ENCODE measurements at places on chromosomes 5 and 9. TPM values are rescaled to one million over a fixed set of nuclear protein-coding genes. Genes with fewer than 3 reads are reported as not detected.

TMOD1 gene
- total RNA-seq: 0.41 TPM

C9orf153 gene
- total RNA-seq: 0.36 TPM

FAM151B gene
- total RNA-seq: 2.1 TPM

PAEP gene
- not detected for total RNA-seq

GABRA1 gene
- total RNA-seq: not detected

GRCh38 chr5:93257616-93258015 is 323.4 kb downstream of the NR2F1-AS1 start:
- DNase-seq: no peak

DNA sequence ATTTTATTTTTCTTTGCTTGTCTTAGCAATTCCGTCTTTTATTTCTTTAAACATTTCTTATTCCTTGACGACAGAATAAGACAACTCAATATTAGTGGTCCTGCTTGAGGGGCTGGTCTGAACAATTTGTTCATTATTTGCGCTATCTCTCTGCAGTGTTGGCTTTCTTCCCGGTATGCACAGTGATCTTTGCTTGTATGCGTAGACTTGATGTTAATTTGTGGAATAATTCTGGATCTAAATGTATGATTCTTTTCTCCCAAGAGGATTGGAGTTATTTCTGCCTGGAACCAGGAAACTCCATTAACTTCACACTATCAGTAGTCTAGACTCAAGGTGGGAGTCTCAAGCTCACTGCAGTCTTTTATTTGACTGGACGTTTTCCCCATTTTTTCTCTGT is 80.4 kb downstream of the KDM4C start:
- DNase-seq: no peak

DNA sequence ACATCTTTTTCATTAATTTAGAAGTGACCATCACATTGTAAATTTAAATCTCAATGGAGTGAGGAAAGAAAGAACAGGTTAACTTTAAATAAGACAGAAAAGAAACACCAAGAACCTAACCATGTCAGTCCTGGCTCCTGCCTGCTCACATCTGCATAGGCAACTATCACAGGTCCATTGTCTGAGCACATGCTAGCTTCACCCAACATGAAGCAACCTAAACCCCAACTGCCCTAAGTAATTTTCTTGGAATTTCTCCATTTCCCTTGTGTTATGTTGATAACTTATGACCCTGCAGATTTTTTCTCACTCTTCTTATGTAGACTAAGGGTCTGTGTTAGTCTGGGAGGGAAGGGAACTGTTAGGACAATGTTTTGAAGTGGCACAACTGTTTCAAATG is 2205.8 kb upstream of the ACO1 start:
- no peak for DNase-seq

DNA sequence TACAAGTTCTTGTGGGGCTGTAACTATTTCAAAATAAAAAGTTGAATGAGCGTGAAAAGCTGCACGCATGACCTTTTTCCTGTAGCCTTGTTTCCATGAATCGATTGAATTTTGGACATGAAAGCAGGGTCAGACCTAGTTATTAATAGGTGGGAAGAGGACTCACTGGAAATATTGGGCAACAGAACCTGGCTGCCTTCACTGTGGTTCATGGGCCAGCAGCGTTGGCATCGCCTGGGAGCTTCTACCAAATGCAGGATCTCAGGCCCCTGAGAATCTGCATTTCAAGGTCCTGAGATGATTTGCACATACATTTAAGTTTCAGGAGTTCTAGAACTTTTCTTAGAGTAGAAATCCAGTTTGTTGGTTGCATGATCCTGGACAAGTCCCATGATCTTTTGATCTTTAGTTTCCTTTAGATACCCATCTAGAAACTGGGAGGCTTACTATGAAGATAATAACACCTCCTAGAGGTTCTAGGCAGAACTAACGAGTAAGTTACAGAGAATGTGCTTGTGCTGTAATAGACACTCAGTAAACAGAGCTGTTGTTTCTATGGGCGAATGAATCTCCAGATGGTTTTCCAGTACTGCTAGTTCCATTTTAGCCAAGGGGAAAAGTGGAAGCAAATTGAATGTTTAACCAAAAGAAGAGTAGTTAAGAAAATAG is 12.4 kb downstream of the ANKRD33B start:
- no peak for DNase-seq

DNA sequence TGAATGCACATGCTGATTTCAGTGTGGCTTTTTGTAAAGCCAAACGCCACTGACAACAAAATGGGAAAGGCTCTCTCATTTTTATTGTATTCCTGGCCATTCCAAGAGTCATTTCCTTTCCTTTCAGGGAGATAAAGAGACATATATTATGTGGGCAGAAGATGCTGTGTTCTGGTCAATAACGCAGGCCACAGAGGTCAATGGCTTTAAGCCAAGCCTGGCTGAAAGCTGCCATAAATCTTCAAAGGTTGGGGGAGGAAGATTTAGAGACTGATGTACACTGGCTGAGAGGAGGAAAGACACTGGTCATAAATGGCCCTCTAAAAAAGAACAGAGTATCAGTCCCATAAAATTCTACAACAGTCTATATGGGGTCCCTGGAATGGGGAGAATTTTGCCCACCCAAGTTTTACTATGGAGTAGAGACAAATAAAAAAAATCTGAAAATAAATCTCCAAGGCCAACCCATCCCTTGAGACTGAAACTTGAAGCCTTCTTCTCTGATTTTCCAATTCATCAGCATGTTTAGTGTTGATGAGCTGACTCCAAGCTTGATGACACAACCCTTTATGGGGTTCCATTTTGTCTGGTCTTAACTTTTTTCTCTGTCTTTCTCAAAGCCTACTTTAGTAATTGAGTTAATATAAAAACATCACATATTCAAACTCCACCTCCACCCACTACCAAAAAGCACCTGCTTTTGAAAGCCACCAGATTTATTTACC is 152.1 kb upstream of the SLC24A2 start:
- DNase-seq: no peak

DNA sequence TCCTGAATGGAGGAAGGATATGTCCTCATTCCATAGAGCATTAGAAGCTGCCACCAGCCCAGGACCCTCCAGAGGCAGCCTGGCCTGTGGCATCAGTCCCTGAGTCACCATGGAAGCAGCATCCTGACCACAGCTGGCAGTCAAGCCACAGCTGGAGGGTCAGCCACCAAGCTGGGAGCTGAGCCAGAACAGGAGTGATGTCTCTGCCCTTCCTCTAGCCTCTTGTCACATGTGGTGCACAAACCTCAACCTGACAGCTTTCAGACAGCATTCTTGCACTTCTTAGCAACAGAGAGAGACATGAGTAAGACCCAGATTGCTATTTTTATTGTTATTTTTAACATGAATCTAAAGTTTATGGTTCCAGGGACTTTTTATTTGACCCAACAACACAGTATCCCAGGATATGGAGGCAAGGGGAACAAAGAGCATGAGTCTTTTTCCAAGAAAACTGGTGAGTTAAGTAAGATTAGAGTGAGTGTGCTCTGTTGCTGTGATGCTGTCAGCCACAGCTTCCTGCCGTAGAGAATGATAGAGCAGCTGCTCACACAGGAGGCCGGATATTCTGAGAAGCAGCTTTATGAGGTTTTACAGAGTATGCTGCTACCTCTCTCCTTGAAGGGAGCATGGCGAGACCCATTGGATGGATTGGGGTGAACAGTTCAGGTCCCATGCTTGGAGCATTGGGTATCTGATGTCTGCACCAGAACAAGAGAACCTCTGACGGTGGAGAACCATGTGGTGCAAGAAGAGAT is 13.0 kb upstream of the CYFIP2 start:
- DNase-seq: no peak

- DNase-seq: no peak
Observed at GRCh38 chr9:116325924-116326323, 172.3 kb downstream of the PAPPA start.

DNA sequence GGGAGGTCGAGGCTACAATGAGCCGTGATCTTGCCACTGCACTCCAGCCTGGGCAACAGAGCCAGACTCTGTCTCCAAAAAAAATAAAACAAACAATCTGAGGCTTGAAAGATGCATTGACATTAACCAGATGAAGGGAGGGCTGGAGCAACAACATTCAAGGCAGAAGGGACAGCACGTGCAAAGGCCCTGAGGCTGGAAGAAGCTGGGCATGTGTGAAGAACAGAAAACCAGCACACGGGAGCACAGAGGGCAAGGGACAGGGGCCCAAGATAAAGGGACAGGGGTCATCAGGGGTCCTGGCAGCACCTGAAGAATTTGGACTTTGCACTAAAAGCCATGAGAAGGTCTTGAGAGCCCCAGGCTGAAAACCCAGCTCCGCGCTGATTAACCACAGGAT is 3.3 kb downstream of the PTGES start:
- DNase-seq: no peak

DNA sequence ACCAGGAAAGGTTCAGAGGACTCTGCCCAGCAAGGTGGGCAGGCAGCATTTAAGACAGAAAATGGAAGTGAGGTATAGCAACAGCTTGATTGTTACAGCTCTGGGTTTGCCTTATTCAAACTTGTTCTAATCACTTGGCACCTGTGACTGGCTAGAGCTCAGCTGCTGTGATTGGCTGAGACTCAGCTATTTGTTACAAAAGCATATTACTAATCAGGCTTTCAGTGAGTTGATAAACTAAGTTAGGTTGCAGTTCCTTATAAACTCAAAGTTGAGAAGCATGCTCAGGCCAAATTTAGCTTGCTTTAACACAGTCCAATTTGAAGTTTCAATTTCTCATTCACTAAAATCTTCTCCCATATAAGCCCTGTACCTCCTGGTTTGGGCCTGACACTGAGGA is 56.3 kb downstream of the GDA start:
- no peak for DNase-seq

DNA sequence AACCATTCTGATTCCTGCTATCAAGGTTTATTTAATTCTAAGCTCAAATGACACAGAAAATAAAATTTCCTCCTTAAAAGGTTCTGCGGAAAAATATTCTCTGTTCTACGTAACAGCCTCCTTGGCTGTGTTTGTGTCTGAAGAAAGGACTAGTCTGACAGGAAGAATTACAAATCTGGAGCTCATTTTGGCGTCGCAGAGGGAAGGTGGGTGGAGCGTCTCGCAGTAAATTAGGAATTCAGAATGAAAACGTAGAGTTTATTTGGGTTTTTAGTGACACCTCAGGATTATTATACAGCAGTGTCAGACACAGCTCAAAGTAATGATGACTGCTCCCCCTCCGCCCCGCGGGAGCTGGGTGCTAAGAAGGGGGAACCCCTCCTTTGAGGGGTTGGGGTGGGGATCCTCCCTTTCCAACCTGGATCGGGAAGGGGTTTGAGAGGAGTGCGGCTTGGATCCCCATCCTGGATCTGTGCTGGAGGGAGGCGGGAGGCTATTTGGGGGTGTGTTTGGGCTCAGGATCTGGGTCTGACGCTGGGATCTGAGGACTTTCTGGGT is 933 bp upstream of the TGFBR1 start:
- DNase-seq: no peak

GRCh38 chr5:172534229-172535107 is 80.1 kb upstream of the SH3PXD2B start:
- no peak for DNase-seq

- DNase-seq: no peak
Observed at GRCh38 chr5:160387445-160387844, 12.4 kb downstream of the FAM200C start.

DNA sequence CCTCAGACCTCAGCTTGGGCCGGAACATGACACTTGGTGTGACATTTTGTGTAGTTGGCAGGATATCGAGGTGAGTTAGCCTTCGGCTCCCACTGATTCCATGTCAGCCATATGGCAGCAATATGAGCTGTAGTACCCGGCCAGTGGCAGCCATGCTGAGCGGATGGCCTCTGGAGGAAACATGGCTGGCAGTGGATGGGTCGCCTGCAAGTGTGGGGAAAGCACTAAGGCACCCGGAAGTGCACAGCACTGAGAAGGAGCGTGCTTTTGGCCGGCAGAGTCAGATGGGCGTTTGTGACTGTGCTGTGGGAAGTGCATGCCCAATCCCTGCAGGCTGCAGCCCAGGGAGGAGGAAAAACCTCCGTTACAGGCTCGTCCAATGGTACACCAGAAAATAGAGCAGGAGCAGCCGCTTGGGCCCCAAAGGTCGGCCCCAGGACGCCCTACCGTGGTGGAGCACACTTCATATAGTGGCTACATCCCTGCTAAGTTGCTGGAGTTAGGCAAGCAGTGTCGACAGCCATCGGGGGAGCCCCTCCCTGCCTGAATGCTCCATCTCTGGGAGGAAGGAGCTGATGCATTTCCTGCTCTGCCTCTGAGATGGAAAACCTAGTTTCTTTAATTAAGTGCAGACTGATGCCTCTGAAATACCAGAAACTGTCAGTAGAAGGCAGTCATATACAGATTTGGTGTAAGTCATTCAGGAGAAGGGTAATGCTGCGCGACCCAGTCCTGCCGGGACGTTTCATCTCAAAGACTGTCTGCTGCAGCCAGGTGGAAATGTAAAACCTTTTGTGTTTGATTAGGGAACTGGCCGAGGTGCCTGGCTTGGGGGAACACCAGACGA is 2185.8 kb upstream of the ACO1 start:
- no peak for DNase-seq

- DNase-seq: no peak
Observed at GRCh38 chr5:96835791-96836191, 28.0 kb upstream of the ERAP1 start.

DNA sequence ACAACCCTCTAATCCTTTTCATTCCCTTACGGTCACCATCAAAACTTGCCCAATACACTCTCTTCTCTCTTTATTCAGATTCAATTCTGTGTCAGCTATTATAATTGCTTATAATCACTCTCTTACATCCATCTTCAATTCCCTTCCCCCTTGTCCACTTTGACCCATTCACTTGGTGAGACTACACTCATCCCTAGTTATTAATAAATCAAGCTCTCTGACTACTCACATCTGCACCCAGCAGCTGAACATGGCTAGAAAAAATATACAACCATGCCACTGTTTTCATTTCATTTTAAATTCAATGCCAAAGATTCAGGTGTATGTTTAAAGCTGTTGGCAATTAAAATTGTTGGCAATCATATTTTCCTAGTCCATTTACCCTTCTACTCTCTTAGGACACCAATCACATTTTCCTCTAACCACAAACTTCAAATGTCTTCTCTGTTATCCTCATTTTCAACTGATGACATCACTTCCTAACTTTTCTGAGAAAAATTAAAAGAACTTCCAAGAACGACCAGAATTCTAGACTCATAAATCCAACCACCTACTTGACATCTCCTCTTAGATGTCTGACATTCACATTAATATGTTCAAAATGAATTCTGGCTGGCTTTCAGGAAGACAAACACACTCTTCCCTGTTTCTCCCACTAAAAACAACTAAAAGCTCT is 5.5 kb downstream of the C5orf15 start:
- no peak for DNase-seq

GRCh38 chr5:74367241-74367733 is 273.2 kb downstream of the ENC1 start:
- no peak for DNase-seq

DNA sequence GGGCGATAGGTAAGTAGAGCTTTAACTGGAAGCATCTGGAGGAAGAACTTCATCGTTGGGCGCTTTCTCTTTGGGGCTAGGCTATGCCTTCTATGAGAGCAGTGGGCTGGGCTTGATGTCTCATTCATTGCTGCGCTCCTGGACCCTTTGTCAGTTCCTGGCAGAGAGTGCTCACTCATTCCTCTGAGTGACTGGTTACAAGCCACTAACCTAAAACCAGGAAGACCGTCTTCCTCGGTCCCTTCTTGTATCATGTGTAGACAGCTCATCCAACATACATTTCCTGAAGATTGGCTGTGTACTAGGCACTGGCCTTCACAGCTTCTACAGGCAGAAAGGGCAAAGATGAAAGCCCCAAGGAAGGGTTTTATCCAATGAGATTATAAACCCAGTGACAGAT is 6.4 kb downstream of the SWI5 start:
- DNase-seq: no peak

All from endothelial cell (in vitro differentiated cells).